ENCODE measurements at places on chromosomes 12 and 14.
A peak's percentile ranks its signal among the peaks of the same experiment; 100 is the strongest.

DNA sequence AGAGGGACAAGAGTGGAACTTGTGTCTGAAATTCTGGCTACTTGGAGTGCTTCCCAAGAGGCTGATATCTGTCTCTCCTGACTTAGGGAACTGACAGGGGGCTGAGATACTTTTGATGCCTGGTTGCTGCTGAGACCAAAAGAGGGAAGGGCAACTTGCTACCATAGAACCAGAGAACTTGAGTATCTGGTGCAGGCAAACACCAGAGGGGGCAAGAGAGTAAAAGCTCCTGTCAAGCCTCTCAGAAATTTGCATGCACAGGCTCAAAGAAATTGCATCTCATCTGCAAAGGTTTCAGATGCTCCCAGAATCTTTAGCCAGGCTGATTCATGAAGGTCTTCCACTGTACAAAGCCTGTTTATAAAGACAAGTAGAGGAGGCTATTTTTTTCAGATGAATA, 391.3 kb upstream of the FOXG1 start:
- DNase-seq = no peak
- H3K4me3 ChIP-seq = no peak overlapping the region
- H3K27me3 ChIP-seq = no peaks in the 10 kb centered on the region
- no peaks in the 10 kb centered on the region for H3K36me3 ChIP-seq
- H3K4me1 ChIP-seq = no peaks in the 10 kb centered on the region

GRCh38 chr14:75232597-75232996, 46.0 kb upstream of the FOS start:
- no peaks in the 10 kb centered on the region for H3K36me3 ChIP-seq
- H3K27ac ChIP-seq = no peak overlapping the region
- DNase-seq = no peak
- H3K27me3 ChIP-seq = no peaks in the 10 kb centered on the region

- H3K27ac ChIP-seq = no peak overlapping the region
- no peaks in the 10 kb centered on the region for H3K27me3 ChIP-seq
- H3K4me1 ChIP-seq = peaks cover 4% of the 10 kb centered on the region
Measured at GRCh38 chr14:31659278-31659677, 98.1 kb downstream of the NUBPL start.

DNA sequence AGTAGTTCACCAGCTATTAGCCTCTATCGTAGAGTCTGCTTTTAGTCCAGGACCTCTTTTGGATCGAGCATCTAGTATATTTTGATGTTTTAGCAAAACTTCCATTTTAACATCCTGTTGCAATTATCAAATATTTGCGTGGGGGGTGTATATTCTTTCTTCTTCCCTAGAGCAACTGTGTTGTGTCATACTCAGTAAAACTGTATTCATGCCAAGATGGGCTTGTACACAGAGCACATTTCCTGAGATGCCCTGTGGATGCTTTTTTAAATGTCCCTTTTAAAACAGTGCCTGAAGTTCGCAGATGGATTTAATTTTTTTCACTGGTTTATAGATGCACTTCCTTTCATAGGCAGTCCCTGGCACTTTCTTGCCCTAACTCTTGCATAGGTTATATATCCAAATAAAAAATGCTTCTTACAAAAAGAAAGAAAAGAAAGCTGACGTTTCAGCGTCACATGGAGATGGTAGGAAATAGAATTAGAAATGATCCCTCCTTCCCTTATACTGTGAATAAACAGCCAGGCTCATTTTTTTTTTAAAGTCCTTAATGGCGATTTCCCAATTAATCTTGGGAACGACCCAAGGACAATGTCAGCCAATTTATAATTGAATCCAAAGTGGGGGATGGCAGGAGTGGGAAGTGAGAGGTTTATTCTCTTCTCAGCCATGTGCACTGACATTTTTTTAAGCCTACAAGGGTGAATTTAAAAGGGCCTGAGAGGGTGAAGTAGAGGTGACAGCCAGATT, 247.0 kb downstream of the SLC41A2 start:
- DNase-seq = no peak
- H3K4me3 ChIP-seq = no peak overlapping the region
- H3K36me3 ChIP-seq = no peaks in the 10 kb centered on the region
- H3K27ac ChIP-seq = no peak overlapping the region
- no peaks in the 10 kb centered on the region for H3K27me3 ChIP-seq
- peaks cover 41% of the 10 kb centered on the region for H3K4me1 ChIP-seq

GRCh38 chr12:69846976-69847375, 21.9 kb downstream of the MYRFL start:
- no peaks in the 10 kb centered on the region for H3K36me3 ChIP-seq
- no peak overlapping the region for H3K27ac ChIP-seq
- H3K4me3 ChIP-seq = no peak overlapping the region
- no peaks in the 10 kb centered on the region for H3K4me1 ChIP-seq
- DNase-seq = no peak

DNA sequence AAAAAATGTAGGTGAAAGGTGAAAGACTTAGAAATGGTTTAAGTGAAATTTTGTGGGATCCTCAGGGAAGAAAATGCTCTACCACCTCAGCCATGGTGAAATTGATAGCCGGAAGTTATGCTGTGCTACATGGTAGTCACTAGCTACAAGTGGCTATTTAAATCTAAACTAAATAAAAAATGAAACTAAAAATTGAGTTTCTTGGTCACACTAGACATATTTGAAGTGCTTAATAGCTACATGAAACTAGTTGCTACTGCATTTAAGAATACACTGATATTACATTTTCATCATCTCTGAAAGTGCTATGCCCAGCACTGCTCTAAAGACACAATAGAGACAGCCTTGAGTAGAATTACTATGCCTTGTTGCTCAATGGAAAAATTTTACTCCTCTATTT, 10.3 kb upstream of the SLCO1B3 start:
- H3K27me3 ChIP-seq = no peaks in the 10 kb centered on the region
- H3K27ac ChIP-seq = no peak overlapping the region
- no peaks in the 10 kb centered on the region for H3K36me3 ChIP-seq
- DNase-seq = no peak
- H3K4me1 ChIP-seq = no peaks in the 10 kb centered on the region

DNA sequence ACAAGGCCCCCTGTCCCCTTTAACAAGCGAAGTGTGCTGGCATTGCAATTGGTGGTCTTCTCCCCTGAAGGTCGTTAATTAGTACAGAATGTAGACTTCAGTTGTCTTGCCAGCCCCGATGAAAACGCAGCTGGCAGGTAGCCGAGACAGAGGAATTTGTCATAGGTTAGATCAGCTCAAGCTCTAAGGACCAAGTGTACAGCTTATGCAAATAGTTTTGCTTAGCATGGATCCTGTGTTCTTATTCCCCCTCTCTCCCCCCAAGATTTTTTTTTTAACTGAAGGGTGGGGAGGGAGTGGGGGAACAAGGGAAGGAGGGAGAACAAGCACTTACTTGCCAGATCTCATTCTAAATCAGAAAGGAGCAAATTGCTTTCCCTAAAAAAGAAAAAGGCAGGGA, 58.6 kb upstream of the PARP11 start:
- H3K27me3 ChIP-seq = peaks cover 2% of the 10 kb centered on the region
- H3K36me3 ChIP-seq = no peaks in the 10 kb centered on the region
- H3K27ac ChIP-seq = no peak overlapping the region
- peaks cover 38% of the 10 kb centered on the region for H3K4me1 ChIP-seq
- no peak overlapping the region for H3K4me3 ChIP-seq
- DNase-seq = no peak

DNA sequence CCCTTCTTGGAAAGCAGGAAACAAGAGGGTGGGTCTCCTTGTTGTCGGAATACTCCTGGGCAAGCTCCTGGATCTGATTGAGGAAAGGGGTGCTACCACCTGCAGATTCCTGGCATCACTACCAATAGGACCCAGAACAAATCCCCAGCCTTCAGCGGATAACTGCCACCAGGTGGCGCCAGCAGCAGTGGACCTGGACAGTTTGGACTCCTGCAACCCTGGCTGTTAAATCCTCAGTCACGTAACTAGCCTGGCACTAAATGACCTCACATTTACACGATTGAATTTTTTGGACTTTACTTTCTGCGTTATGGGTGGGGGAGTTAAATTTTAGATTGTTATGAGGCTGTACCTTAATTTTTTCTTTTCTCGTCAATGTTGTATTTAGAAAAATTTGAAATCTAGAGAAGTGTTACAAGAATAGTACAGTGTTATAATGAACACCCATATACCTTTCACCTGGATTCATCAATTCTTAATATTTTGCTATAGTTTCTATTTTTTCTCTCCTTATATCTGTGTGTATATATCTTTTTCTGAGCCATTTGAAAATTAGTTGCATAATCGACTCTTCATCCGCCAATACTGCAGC, 95.6 kb downstream of the GAS2L3 start:
- H3K4me1 ChIP-seq = no peaks in the 10 kb centered on the region
- peak; percentile 64 for DNase-seq
- no peaks in the 10 kb centered on the region for H3K36me3 ChIP-seq
- no peak overlapping the region for H3K4me3 ChIP-seq

DNA sequence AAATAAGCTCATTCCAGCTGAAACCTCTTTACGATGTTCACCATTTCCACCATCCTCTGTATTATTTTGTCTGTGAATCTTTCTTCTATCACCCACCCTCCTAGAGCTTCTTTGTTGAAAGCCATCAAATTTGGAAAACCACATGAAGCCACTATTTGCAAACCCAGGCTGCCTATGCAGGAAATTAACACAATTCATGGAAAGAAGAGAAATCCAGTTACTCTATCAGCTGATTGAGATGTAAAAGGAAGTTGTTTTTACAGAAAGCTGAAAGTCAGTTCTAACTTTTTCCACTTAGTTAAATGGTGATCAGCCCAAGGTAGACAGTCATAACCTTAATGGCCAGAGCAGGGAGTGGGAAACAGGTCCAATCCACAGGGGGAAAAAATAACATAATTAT, 6.6 kb downstream of the RHOJ start:
- H3K27ac ChIP-seq = no peak overlapping the region
- H3K27me3 ChIP-seq = peaks cover 6% of the 10 kb centered on the region
- DNase-seq = no peak

DNA sequence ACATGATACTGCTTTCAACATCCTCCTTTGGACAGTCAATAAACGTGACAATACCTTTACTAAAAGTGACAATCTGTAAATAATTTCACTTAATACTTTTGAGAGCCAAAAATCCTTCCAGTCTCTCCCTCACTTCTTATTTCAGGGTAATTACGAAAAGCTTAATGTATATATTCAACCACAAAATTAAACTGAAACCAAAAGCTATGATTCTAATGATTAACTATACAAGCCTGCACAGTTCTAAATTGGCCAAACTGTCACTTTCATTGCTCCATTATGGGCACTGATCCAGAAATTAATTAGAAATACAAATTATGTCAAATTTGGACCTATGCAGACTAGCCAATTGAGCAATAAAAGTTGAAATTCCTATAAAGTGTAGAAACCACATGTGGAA, 696.5 kb upstream of the MIS18BP1 start:
- no peaks in the 10 kb centered on the region for H3K4me1 ChIP-seq
- no peaks in the 10 kb centered on the region for H3K36me3 ChIP-seq
- H3K4me3 ChIP-seq = no peak overlapping the region
- H3K27me3 ChIP-seq = no peaks in the 10 kb centered on the region
- no peak overlapping the region for H3K27ac ChIP-seq

DNA sequence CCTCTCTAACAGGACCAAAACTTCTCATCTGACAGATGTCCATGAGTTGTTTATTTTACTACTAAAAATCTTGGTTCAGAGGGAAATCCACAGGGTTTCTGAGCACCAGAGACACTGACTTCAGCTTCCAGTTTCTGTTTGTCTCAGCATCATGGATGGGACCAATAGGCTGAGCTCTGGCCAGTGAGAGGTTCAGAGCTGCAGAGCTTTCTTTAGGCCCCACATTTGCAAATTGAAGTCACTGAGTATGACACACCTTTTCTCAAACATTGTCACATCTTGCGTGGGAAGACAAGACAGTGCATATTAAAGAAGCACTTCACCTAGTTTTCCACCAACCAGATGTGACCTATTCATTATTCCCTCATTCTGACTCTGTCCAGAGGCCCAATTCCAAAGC, 45.2 kb downstream of the RDH12 start:
- DNase-seq = peak; percentile 5
- peaks cover 30% of the 10 kb centered on the region for H3K36me3 ChIP-seq
- no peak overlapping the region for H3K27ac ChIP-seq
- peaks cover 16% of the 10 kb centered on the region for H3K4me1 ChIP-seq
- no peaks in the 10 kb centered on the region for H3K27me3 ChIP-seq

- H3K27me3 ChIP-seq = no peaks in the 10 kb centered on the region
- H3K36me3 ChIP-seq = no peaks in the 10 kb centered on the region
- H3K27ac ChIP-seq = no peak overlapping the region
Measured at GRCh38 chr12:121611306-121611705, 15.0 kb upstream of the ORAI1 start.

GRCh38 chr12:38144601-38145436, 171.8 kb upstream of the ALG10B start:
- H3K36me3 ChIP-seq = no peaks in the 10 kb centered on the region
- no peaks in the 10 kb centered on the region for H3K4me1 ChIP-seq
- no peak overlapping the region for H3K27ac ChIP-seq
- DNase-seq = no peak
- no peak overlapping the region for H3K4me3 ChIP-seq

GRCh38 chr12:123041811-123042655, 61.6 kb downstream of the ARL6IP4 start:
- no peaks in the 10 kb centered on the region for H3K36me3 ChIP-seq
- no peak overlapping the region for H3K27ac ChIP-seq
- H3K4me1 ChIP-seq = peaks cover 21% of the 10 kb centered on the region
- no peaks in the 10 kb centered on the region for H3K27me3 ChIP-seq
- no peak overlapping the region for H3K4me3 ChIP-seq

DNA sequence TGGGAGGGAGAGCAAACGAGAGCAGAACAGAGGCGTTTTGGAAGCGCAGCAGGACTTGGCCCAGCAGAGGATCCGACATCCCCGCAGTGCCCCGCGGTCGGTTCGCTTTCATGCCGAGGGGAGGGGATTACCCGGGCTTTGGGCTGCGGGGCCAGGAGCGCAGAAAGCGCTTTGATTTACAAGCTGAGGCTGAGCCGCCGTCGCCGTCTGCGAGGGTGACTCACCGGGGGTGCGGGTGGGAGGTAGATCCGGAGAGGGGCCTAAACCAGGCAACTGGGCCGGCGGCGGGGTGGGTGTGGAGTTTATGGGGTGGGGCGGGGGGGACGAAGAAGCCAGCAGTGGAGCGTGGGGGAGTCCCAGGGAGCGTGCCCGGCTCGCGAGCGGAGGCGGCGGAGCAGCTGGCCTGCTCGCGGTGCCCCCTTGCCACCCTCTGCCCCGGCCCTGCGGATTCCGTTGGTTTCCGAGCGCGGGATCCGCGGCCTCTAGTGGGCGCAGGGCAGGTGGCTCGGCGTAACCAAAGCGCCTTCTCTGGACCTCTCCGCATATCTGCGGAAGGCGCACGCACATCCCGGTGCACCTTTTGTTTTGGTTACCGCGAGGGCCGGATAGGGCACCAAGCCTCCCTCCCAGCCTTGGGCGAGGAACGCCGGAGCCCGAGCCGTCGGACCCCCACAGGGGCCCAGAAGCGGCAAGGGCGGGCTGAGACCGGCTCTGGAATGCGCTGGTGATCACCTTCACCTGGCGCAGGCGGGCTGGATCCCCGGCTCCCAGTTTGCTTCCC, 2.6 kb downstream of the SIX4 start:
- H3K4me3 ChIP-seq = peak overlapping the region; percentile 76
- no peak overlapping the region for H3K27ac ChIP-seq
- peak; percentile 65 for DNase-seq
- H3K27me3 ChIP-seq = peaks cover 62% of the 10 kb centered on the region
- no peaks in the 10 kb centered on the region for H3K36me3 ChIP-seq

- no peaks in the 10 kb centered on the region for H3K36me3 ChIP-seq
- no peaks in the 10 kb centered on the region for H3K27me3 ChIP-seq
- no peak overlapping the region for H3K27ac ChIP-seq
Measured at GRCh38 chr12:25151476-25151875, 43.5 kb downstream of the DNAI7 start.

- H3K4me3 ChIP-seq = no peak overlapping the region
- DNase-seq = no peak
- H3K27me3 ChIP-seq = no peaks in the 10 kb centered on the region
- H3K27ac ChIP-seq = no peak overlapping the region
- H3K4me1 ChIP-seq = peaks cover 1% of the 10 kb centered on the region
Measured at GRCh38 chr12:2860170-2860569, 3.3 kb upstream of the TEX52 start.

Measured in activated naive CD8-positive, alpha-beta T cell treated with anti-CD3 and anti-CD28 coated beads, Interleukin-2, amount 50 U/mL, for 24 hours (primary cell).